ENCODE measurements at places on chromosomes 5 and 9.

DNA sequence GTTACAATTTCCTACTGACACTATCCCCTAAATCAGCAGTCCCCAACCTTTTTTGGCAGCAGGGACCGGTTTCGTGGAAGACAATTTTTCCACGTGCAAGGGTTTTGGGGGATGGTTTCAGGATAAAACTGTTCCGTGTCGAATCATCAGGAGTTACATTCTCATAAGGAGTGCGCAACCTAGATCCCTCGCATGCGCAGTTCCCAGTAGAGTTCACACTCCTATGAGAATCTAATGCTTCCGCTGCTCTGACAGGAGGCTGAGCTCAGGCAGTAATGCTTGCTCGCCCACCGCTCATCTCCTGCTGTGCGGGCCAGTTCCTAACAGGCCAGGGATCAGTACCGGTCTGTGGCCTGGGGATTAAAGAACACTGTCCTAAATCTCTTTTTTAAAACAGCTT lies 13.2 kb upstream of the NFIL3 start:
- no peak for DNase-seq

GRCh38 chr9:110744715-110745384 lies 76.3 kb downstream of the MUSK start:
- no peak for DNase-seq

DNA sequence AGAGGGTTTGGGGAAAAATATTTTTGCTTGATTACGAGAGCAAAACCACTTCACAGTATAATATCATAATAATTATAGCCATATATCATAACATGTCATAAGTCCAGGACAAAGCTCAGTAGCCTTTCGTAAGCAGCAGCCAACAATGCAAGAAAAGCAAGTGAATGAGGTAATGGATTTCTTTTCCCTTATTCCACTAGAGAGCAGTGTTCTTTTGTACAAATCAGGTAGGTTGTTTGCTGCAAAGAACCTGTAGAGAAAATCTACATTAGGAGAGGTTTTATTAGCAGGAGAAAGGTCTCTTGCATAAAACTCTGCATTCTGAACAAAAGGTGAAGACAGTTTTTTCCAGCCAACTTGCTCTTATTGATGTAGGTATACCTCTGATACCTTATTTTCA lies 1033.4 kb downstream of the TLE4 start:
- no peak for DNase-seq

GRCh38 chr5:159045165-159045811 lies 54.4 kb downstream of the EBF1 start:
- DNase-seq: no peak

DNA sequence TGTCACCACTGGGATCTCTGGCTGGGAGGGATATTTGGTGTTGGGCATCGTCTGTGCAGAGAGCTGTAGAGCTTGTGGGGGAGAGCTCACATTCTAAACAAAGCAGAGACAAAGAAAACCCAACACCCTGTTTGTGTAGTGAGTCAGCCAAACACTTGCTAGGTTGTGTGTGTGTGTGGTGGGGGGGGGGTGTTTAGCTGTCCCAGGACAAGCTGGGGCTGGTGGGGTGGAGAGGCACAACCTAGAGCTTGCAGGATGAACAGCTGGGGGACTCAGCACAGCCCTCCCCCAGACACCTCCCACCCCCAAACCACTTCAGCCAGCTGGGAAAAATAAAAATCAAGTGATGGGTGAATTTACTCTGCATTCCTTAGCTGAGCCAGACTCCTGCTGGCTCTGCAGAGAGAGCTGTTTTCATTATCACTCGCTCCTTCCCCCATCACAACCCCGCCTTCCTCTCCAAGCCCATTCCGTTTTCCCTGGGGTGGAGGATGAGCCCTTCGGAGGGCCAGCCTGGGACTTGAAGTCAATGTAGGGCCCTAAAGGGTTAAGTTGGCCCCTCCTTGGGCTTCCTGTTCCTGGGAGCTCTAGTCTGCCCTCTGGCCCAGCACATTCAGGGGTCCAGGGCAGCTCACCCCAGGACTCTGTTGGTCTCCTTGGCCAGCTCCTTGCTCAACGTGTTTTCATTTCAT lies 2.6 kb downstream of the OLFML2A start:
- no peak for DNase-seq

DNA sequence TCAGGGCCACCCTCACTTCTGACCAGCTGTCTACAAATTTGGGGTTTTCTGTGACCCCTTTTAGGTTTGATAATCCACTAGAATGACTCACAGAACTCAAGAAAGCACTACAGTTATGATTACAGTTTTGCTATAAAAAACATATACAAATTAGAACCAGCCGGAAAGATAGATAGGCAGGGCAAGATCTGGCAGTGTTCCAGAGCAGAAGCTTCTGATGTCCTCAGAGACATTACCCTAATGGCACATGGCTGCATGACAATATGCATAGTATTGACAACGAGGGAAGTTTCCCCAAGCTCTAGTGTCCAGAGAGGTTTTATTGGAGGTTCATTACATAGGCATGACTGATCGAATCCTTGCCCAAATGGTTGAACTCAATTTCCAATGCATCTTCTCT lies 158.1 kb downstream of the RAB3C start:
- DNase-seq: no peak

GRCh38 chr5:24644761-24645160 lies at the start of gene CDH10:
Gene CDH10 (minus strand): TSS chr5:24644978. CDS start chr5:24593490, 51,488 bp downstream.
- DNase-seq: no peak

GRCh38 chr5:173781432-173781815 lies 106.7 kb upstream of the CPEB4 start:
- no peak for DNase-seq

DNA sequence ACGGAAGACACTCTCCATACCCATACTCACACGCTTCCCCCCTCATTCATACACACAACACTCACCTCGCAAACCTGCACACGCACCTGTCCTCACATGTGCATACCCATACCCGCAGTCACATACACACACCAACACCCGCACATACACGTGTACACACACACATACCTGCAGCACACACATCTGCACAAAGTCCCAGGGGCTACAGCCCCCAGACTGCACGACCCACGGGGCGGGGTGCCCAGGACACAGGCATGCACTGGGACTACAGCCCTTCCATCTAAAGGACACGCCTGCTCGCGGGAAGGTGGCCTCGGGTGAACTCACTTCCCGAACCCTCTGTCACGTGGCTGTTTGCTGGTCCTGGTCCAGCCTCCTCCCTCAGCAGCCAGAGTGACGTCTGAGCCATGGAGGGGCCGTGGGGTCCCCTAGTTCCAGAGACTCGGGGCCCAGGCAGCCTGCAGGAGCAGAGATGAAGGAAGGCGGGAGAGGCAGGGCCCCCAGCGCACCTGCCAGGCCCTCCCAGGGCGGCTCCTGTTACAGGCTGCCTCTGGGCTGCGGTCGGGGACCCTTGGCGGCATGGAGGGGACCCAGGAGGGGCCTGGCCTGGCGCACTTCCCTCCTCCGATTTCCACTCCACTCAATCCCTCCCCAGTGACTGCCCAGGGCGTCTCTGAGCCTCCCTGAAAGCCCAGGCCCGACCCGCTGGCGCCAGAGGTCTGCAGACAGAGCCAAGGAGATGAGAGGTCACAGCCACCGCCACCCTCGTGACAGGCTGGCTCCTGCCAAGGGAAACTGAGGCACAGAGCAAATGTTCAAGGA lies 8.1 kb downstream of the SLC12A7 start:
- DNase-seq: no peak

DNA sequence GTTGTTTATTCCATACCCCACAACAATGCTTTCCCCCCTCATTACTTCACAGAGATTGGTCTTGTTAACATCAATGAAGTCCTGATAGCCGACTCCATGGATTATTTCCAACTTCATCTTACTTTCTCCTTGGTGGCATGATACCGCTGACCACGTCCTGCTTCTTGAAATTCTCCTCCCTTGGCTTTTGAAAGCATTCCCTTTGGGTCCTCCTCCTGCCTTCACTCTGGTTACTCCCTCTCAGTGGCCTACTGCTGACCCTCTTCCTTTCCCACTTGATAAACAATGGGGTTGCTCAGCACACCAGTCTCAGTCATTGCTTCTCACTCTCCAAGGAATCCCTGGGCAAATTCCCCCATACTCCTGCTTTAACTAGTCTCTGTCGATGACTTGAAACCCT lies 283.9 kb downstream of the SEC61B start:
- no peak for DNase-seq
